Cardiac fibroblast (primary cell): ENCODE measurements at places on chromosomes 5 and 9.

DNA sequence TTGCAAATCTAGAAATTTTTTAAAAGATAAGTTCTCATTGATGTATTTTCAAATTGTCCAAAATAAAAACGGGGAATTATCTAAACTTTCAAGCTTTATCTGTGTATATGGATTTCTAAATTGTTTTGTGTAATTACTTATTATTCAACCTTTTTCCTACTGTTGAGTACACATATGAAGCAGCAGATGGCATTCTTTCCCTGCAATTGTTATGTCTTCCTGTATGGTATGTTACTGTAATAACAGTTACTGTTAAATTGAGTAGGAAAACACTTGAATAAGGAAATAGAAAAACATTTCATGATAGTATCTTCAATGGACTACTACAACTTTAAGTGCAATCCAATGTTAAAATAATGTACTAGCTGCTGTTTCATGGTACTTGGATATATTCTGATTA is 124.8 kb downstream of the RANBP17 start:
- DNase-seq: peak; percentile 63

DNA sequence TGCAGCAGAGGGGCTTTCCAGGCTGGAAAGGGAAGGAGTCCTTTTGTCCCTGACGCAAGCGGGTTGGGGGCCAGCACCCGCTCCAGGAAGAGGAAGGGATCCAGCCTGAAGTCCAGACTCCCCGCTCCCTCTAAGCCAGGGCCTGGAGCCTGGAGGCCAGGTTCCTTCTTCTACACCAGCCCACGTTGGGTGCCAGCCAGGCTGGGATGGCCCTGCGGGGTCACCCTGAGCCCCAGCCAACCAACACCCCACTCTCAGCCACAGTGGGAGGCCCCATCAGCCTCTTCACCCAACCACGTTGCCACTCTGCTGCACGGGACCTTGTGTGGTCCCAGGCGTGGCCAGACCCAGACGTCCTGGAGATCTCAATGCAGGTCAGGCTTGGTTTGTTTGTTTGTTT is 970 bp upstream of the FUT7 start:
- no peak for DNase-seq

DNA sequence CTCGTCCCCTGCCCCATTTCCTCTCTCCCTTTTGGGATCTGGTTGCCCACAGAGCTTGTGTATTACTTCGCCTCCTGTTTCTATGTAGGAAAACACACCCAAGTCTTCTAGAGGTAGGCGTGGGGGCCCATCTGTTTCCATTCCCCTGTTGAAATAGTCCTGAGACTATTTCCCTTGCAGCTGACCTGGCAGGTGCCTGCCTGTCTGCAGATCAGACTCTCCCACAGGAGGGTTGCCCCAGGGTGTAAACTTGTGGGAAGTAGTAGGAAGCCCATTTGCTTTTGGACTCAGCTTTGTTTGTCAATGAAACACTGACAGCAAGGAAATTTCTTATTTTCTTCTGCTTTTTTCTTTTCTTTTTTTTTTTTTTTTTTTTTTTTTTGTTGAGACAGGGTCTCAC is 16.3 kb upstream of the GARNL3 start:
- no peak for DNase-seq

GRCh38 chr5:36701085-36701698 is 94.8 kb downstream of the SLC1A3 start:
- DNase-seq: no peak

DNA sequence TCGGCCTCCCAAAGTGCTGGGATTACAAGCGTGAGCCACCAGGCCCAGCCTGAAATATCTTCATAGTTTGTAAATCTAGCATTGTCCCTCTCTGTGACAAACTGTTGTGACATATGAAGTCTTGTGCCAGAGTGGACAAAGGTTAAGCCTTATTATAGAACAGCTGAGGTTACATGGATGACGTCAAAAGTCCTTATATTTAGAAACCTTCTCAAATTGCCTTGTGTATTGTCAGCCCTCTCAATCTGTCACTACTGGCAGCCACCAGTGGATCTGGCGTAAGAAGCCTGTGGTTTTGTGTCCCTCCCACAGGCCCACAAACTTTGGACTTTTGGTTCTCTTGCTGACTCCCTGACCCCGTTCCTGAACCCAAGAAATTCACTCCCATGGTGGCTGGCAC is 79.4 kb upstream of the CCDC112 start:
- DNase-seq: peak; percentile 45

DNA sequence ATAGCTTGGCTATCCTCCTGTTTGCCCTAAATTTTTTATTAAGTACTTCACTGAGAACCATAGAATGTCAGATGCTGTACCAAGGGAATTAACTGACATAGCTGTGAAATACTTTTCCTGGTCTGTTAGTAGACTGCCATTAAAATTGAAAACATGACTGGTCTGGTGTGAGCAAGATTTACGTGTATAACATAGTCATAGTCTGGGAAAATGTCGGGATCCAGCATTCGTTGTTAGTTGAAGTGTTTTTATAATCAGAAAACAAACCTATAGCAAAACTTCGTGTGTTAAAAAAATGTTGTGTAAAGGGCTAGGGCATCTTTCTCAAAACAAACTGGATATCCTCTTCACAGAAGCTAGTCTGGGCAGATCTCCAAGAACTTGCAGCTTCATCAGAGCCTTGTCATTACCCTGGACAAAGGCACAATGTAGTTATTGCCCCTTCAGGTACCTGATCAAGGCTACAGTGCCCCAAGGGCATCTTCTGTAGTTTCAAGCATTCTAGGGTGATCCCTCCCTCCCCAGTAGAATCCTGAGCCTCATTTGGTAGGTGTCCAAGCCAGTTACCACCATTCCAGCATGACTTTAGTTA is 454.2 kb upstream of the SGCD start:
- DNase-seq: no peak

DNA sequence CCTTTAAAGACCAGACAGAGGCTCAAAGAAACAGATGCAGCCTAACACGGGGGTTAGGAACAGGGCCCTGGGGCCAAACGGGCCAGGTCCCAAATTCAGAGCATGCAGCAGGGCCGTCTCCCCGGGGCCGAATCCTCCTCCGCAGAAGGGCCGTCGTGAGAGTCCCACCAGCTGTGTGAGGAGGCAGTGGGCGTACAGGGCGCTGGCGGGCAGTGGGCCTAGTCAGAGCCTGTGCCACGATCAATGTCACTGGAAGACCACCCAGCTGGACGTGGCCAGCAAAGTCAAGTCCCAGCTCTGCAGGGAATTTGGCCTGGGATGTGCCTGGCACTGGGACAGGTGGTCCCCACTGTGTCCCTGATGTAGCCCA is 15.8 kb upstream of the FCN2 start:
- no peak for DNase-seq

GRCh38 chr5:2259494-2260107 is 376.9 kb upstream of the IRX4 start:
- no peak for DNase-seq

DNA sequence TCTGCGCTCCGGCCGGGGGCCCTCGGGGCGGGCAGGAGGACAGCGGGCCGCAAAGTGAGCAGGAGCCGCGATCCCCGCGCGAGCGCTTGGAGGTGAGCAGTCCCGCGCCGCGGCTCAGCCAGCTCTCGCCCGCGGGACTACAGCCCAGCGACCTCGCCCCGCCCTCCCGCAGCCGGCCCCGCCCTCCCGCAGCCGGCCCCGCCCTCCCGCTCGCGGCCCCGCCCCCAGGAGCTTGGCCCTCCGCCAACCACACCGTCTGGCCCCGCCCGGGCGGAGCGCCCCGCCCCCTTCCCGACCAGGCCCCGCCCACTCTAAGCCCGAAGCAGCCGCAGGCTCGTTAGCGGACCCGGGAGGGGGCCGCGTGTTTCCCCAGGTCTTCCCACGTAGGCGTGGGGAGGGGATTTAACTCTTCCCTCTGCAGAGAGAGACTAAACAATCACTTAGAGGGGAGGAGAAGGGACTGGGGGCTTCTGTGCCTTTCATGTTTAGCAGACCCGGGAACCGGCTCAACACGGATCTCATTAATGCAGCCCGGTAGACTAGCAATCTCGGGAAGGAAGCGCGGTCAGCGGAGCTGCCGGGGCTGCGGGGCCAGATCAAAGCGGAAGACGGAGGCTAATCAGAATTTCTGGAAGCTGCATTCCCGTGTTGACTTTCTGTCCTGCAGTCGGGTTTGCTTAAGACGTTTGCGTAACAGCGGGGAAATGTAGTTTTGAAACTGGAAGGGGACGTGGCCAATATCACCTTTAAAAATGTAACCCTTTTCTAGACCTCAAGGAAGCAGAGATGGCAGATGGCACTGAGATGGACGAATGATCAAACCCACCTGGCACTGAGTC is at the start of gene MYO10:
Gene MYO10, minus strand, starts transcription at position 139 of the 839 bp plus-strand sequence. CDS start 480 bp downstream, outside the sequence.
- DNase-seq: peak; percentile 83

DNA sequence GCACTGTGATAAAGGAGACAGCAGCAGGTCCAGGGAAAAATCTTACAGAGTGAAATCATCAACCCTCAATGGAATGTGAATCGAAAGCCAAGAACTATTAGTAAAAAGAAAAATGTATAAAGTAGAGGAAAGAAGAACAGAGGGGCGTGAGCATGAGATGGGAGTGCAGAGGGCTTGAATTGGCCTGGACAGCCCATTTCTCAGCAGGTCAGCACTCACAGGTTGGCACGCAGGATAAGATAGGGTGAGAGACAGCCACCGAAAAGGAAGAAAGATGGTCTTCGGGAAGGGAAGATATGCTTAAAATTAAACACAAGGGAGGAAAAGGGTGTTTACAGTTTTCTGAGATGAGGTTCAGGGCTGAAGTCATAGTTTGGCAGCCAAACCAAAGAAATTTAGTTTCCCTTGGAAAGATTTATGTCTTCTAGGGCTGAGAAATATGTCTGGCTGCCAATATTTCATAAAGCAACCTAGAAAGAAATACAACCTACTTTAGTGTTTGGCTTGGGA is 524.7 kb downstream of the SPATA31D1 start:
- DNase-seq: peak; percentile 47

DNA sequence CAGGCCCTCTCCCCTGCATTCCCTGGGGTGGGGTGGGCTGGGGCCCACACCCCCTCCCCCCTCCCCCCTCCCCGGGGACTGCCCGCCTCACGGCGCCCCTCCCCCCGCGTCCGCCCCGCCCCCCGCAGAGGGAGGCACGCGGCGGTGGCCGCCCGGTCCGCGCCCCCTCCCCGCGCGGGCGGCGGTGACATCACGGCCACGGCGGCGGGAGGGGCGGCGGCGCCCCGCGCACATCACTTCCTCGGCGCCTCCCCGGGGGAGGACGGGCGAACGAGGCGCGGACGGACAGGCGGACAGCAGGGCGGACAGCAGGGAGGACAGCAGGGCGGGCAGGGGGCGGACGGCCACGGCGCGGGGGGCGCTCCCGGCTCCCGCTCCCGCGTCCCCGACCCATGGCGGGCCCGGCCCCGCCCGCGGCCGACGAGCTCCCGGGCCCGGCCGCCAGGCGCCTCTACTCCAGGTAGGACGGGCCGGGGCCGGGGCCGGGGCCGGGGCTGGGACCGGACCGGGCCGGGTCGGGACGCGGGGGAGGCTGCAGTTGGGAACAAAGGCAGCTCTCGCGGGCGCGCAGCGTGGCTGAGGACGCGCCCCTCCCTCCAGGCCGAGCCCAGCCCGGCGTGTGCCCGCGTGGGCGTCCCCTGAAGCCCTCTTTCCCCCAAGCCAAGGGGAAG is at the start of gene GPSM1:
Gene GPSM1, plus strand, starts transcription at position 236 of the 671 bp plus-strand sequence. Its CDS starts 157 bp downstream, at position 393.
- DNase-seq: peak; percentile 67

DNA sequence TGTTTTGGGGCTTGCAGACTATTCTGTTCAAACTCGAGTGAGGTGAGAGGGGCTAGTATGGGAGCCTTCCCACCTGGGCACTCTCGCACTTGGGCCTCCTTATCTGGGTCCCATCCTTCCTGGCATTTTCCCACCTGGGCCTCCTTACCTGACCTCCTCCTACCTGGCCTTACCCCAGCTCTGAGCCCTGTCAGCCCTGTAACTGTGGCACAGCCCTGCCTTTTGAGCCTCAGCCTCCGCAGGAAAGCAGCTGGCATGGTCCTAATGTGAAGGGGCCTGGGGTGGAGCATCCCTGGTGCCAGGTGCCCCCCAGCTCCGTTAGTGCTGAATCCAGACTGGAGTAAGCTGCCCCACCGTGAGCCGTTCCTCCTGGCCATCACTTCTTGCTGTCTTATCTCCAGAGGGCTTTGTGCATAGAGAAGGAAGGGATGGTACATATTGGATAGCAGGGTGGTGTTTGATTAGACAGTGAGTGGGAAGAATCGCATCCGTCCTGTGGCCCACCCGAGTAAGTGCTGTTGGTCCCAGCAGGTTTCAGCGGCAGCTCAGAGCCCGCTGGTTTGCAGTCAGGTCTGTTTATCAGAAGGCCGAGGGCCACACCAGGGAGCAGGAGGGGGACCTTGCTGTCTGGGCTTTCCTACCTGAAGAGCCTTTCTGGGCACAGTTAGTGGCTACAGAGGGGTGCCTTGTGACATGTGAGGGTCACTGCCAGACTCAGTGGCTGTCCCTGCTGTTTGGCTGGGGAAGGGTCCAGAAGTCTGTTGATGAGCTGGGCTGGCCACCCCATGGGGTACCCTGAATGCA is 76.5 kb downstream of the WNK2 start:
- DNase-seq: no peak

- DNase-seq: no peak
These were observed 46.5 kb downstream of the P4HA2 start for GRCh38 chr5:132181011-132181629.

- no peak for DNase-seq
These were observed 57.2 kb upstream of the RIC1 start for GRCh38 chr9:5571629-5572232.

DNA sequence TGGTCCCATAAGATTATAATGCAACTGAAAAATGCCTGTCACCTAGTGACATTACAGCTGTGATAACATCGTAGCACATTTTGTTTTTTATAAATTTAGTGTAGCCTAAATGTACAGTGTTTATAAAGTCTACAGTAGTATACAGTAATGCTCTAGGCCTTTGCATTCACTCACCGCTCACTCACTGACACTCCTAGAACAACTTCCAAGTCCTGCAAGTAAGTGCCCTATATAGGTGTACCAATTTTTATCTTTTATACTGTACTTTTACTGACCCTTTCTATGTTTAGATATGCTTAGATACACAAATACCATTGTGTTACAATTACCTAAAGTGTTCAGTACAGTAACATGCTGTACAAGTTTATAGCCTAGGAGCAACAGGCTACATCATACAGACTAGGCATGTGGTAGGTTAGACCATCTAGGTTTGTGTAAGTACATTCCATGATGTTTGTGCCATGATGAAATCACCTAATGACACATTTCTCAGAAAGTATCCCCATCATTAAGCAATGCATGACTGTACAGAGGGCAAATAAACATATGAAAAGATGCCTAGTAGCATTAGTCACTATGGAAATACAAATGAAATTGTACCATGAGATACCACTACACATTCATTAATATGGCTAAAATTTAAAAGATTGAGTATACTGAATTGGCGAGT is 127.6 kb downstream of the TRPM6 start:
- peak; percentile 78 for DNase-seq

- DNase-seq: no peak
These were observed 329.2 kb upstream of the CCNH start for GRCh38 chr5:87741881-87742280.

GRCh38 chr5:97192580-97193354 is 9.7 kb upstream of the RIOK2 start:
- DNase-seq: no peak

DNA sequence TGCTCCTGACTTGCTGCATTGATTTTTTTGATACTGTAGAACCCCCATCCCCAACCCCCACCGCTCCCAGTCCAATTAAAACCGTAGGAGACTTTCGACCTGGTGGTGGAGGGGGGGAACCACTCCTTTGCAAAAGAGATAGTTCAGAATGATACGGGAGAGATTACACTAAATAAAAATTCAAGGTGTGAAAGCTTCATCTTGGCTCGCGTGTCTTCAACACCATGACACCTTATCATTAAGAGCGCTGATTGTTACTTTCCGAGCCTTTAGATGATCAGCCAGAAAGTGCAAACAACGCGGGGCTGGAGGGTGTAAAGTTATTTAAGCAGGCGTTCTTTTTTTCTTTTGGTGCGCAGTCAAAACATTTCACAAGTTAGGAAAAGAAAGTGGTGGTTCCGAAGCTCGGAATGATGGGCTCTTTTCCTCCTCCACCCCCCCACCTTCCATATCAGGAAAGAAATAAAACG is 1.3 kb upstream of the ZNF462 start:
- no peak for DNase-seq
